ENCODE measurements at places on chromosomes 3 and 15. TPM values are rescaled to one million over a fixed set of nuclear protein-coding genes. Genes with fewer than 3 reads are reported as not detected.

GRCh38 chr3:97928986-97929385, 43.2 kb downstream of the RIOX2 start:
- no peak for DNase-seq

DNA sequence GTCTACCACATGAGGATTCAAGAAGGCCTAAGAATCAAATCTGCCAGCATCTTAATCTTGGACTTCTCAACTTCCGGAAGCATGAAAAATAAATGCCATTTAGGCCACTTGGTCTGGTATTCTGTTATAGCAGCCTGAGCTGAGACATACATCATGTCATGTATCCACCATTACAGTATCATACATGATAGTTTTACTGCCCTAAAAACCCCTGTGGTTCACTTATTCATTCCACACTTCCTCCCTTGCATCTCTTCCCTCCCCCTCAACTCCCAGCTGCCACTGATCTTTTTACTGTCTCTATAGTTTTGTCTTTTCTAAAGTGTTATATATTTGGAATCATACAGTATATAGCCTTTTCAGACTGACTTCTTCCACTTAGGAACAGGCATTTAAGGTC, 161.8 kb downstream of the SNRK start:
- no peak for DNase-seq

GRCh38 chr15:60681353-60681752, 202.4 kb upstream of the ICE2 start:
- no peak for DNase-seq

- no peak for DNase-seq
Observed at GRCh38 chr3:132874701-132875100, 152.5 kb upstream of the NPHP3 start.

DNA sequence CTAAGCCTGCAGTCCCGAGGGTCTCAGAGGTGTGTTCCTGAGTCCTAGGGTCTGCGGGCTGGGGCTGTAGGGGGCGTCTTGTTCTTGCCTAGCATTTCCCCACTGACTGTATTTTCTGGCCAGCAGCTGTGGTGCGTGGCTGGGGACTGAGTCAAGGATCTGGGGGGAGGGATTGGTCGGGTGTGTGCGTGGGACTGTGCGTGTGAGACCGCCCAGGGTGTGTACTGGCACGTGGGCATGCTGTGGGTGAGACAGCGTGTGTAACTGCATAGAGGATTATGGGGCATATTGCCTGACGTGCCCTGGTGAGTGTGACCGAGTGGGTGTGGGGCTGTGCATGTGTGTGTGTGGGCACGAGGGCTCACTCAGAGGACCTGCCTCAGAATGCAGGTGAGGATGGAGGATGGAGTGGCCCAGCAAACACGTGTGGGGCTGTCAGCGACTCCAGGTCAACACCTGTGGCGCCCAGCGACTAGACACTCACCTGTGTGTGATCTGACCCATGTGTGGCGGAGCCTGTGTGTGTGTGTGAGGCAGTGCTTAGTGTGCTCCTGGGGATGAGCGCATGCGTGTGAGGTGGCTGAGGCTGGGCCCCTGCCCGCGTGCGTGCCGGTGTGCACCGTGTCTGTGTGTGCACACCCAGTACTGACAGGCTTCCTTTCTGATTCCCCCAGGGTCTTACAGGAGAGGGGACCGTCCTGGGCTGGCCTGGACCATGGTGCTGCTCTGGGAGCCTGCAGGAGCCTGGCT, 20.9 kb downstream of the FBLN2 start:
- DNase-seq, result no peak

DNA sequence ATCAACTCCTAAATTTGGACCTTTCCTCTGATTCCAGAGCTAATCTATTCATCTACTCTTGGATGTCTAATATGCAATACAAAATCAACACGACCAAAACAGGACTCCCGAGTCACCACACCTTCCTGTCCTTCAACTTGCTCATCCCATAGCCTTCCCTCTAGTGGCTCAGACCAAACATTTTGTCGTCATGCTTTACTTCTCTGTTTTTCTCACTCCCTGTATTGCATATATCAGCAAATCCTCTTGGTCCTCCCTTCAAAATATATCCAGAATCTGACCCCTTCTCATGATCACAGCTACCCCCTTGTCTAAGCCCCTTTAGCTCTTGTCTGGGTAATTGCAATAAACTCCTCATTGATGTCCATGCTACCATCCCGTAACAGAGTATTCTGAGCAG, 30.5 kb upstream of the DCP1A start:
- DNase-seq, result no peak

Gene FGD5
- total RNA-seq, result 72.1 TPM

All from glomerular endothelial cell (primary cell).